ENCODE measurements at places on chromosomes 2 and 18.

DNA sequence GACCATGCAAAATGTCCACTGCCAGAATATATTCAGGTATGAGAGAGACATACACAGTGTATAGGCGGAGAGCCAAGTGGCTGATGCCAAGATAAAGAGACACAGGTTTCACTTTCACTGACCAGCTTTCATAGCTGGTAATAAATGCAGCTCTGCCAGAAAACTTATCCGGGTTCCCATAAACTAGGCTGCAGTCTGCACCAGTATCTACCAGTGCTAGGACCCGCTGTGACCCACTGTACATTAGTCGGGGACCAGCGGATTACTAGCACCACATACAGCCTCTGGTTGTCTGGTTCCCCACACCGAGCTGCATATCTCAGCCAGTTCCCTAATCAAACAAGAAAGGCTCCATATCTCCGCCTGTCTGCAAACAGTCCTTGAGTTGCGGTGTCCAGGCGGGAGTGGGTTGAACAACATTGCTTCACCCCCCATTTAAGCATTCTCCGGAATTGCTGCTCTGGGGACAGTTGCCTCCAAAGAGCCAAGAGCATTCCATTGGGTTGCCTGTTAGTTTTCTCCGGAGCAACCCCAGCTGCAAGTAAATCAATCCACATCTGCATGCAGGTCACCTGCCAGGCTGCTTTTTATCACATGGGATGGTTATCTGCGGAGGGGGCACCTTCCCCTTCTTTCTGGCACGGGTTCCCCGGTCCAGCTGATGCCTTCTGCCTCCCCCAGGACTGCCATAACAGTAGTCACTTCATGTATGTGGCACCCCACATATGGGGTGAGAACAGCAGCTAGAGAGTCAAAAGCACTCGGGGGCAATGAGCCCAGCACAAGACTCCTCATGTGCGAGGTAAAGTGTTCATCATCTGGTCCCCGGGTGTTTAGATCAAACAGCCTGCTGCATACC is 18.0 kb upstream of the KLHL23 start:
- no peak for DNase-seq

DNA sequence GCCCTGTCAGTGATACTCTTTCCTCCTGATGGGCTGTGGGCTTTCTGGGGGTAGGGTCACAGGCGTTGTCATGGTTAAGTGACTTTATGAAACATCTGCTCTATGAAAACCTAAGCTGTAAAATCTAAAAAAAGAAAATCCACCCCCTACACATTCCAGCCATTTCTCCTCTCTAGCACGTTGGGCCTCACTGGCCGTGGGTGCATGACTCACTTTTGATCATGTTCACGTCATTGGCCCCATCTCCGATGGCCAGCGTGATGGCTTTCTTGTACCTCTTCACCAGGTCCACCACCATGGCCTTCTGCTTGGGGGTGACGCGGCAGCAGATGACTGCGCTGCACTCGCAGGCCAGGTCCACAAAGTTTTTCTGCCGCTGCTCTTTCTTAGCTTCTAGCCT is 39.3 kb upstream of the NARS1 start:
- DNase-seq: no peak

DNA sequence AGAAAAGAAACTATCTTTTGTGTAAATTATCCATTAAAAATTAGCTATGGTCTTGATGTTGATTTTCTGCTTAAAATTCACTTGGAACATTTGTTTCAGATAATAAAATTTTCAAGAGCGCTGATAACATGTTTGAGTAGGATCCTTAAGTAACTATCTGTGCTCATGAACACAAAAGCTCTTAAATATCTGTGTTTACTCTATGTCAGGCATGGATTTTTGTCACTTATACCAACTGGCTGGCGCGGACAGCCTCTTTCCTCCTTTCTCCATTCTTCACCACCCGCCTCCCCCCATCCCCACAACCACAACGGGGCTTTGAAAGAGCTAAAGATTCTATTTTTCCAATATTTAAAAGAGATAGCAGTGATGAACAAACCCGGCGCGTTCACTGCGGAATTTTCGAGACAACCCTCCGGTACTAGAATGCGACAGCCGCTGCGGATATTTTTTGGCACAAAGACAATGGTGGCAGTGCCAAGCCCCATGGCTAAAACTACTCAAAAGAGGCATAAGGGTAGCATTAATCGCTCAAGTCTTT is 181.5 kb downstream of the TCF4 start:
- no peak for DNase-seq

GRCh38 chr2:217783243-217783642 is 219.6 kb downstream of the TNS1 start:
- DNase-seq: no peak

- DNase-seq: no peak
Observed at GRCh38 chr2:47891369-47892337, 14.6 kb downstream of the FBXO11 start.

GRCh38 chr2:9004338-9005204 is 1.1 kb upstream of the MBOAT2 start:
- DNase-seq: no peak

DNA sequence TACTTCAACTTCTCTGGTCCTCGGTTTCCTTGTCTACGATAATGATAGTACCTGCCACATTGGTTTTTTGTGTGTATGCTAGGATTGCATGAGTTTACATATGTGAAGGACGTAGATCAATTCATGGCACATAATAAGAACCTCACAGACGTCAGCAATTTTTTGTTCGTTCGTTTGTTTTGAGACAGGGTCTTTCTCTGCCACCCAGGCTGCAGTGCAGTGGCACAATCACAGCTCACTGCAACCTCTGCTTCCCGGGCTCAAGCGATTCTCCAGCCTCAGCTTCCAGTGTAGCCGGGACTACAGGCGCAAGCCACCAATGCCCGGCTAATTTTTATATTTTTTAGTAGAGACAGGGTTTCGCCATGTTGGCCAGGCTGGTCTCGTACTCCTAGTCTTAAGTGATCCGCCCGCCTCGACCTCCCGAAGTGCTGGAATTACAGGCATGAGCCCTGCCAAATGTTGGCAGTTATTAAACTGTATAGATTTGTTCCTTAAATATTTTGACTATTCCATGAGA is 756 bp upstream of the SLC35F5 start:
- DNase-seq: no peak

- no peak for DNase-seq
Observed at GRCh38 chr2:239252801-239253200, 148.0 kb downstream of the HDAC4 start.

GRCh38 chr2:181185421-181185820 is 205.0 kb downstream of the UBE2E3 start:
- no peak for DNase-seq

GRCh38 chr2:225013425-225014365 is 28.6 kb downstream of the DOCK10 start:
- DNase-seq: no peak

DNA sequence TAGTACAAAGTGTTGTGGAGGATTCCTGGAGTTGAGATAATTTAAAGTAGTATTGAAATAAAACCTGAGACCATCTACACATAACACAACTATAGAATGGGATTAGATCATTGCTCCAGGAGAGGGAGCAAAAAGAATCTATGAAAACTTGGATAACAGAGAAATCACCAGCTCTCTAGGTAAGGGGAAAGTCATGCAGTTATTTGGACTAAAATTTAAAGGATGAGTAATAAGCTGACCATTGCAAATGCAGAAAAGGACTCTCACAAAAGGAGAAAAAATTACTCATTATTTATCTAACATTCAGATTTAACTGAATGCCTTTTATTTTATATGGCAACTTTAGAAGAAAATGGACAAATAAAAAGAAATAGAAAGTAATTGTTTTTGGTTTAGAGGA is 1399.8 kb upstream of the ACVR2A start:
- no peak for DNase-seq

DNA sequence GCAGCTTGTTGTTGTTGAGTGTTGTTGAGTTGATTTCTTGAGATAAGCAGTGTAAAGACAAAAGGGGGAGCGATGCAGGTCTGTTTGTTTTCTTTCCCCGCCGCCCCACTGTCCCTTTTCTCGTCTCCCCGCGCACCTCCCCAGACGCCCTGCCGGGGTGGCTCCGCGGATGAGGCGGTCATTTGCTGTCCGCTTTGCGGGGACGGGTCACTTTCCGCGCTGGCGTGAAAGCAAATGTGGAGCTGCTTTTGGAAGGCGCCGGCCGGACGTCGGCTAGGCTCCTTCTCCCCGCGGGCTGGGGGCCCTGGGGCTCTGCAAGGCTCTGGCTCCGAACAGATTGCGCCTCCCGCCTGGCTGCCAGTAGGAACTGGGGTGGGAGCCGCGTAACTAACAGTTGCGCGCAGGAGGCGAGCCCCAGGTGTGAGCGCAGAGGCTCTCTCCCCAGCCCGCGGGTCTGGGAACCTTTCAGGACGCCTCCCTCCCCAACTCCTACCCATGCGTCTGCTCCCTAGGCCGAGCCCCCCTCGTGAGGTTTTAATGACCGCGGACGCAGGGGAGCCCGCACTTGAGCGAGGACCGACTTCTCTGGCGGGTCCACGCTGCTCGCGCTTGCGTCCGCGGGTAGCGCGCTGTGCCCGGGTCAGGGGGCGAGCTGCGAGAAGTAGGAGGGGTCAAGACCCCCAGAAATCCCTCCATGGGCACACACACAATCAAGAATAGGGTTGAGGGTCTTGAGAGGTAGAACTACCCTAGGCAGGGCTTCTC is 146.6 kb downstream of the MEIS1 start:
- DNase-seq: no peak

GRCh38 chr2:27164960-27165763 is 16.4 kb downstream of the TCF23 start:
- DNase-seq: no peak

GRCh38 chr2:130169896-130170295 is 11.5 kb downstream of the SMPD4 start:
- no peak for DNase-seq

DNA sequence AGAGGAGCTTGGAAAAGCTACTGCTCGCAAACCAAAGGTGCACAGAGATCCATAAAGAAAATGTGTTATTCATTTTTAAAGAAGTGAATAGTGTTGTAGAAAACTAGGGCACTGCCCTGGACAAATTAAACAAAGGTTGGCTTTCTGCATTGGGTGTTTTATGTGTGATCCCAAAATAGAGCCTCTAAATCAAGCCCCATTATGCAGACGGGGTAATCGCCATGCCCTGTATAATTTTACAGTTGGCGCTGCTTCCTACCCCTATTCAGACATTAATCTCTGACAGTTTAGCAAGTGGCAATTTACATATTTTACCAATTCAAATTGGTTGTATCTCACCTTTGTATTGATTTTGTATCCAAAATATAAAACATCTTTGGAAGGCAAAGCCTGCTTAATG is 109.1 kb downstream of the PID1 start:
- DNase-seq: no peak

- DNase-seq: no peak
Observed at GRCh38 chr18:9995631-9996030, 81.8 kb downstream of the VAPA start.

DNA sequence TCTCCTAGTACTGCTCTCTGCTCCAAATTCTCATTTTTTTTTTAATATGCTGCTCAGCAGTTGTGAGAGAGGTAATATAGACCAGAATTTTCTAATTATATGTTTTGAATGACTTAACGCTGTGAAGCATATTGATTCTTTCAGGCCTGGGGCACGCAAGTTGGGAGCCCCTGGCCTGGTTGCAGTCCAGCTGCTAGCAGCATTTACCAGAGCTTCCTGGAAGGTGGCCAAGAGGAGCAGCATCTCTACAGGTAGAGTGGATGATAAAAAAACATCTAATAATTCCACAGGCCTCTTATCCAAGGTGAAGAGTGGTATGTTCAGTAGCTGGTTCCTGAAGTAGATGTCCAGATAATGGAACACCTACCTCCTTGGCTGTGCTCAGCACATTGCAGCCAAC is 7.3 kb upstream of the UGP2 start:
- DNase-seq: no peak

- no peak for DNase-seq
Observed at GRCh38 chr2:241063093-241063551, 39.0 kb downstream of the MTERF4 start.

DNA sequence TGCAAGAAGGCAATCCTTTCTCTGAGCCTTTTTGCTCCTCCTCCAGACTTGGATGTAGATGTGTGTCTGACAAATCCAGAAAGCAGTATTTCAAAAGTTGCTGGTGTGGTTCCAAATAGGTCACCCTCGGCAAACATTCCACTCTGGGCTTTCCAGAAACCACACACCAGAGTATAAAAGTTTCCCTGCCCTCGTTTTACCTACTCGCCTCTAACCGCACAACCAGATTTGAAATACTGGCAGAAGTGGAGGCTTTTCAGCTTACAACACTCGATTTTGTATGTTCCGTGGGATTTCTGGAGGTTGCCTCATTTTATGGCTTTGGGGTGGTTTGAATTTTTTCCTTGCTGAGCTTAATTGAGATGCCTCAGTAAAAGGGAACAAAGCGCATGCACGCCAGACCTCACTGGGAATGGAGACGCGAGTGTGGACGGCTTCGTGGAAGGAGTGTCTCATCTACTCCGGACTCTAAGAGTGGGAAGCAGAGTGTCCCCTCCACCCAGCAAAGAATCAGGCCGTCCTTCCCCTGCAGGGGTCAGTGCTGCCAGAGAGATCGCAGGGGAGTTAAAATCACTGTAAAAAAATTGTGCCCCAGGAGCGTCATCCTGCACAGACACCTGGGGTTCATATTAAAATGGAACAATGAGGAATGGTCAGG is 44.0 kb upstream of the RPL31 start:
- DNase-seq: no peak

DNA sequence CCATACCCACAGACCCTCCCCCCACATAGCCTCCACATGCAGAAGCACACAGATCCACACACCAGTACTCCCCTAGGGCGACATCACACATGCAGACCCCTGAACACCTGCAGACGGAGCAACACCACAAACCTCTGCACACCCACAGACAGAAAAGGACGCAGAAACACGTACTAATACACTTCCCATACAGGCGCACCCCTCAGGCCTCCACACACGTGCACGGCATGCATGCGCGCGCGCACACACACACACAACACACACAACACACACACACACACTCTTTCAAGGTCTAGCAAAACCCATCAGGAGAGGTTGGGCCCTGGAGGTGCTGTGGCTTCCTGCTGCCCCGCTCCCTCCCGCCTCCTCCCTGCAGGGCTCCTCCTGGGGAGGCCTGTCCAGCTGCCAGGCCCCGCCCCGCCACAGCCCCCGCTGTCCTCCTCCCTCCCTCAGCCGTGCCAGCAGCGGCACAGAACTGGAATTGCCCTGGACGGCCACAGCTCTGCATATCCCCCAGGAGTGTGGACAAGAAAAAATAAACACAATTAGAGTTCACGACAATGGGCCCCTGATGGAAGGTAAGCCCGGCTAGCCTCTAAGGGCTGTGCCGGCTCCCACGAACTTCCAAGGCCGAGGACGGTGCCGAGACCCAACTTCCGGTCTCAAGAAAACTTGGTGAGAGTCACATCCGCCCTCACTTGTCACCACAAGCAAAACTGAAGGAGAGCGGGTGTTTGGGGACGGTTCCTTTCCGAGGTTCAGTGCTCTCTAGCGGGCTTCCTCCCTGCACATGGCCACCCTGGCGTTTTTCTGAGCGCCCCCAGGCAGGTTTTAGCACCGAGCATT is 6.8 kb downstream of the ZFP36L2 start:
- peak; percentile 92 for DNase-seq

DNA sequence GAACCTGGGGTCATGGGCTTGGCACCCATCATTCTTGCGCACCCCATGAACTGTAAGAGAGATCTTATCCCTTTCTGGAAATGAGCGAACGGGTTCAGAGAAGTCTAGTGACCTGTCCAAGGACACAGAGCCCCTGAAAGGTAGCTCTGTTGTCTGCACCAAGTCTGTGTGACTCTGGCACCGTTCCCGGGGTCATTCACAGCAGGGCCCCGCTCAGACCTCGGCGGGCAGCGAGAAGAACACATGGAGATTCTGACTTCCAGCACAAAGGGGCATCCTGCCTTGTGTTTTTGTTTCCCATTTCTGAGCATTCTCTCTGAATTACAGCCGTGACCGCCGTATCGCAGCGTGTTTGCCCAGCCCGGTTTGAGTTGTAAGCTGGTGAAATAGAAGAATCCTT is 231.7 kb downstream of the KLHL29 start:
- DNase-seq: no peak

Data from central memory CD4-positive, alpha-beta T cell (primary cell).